ENCODE measurements at places on chromosomes 5 and 9.

- no peak for DNase-seq
Observed at GRCh38 chr5:150780187-150780692, 1.7 kb downstream of the SMIM3 start.

GRCh38 chr5:75337366-75338021, 474 bp downstream of the HMGCR start:
- peak; percentile 24 for DNase-seq

DNA sequence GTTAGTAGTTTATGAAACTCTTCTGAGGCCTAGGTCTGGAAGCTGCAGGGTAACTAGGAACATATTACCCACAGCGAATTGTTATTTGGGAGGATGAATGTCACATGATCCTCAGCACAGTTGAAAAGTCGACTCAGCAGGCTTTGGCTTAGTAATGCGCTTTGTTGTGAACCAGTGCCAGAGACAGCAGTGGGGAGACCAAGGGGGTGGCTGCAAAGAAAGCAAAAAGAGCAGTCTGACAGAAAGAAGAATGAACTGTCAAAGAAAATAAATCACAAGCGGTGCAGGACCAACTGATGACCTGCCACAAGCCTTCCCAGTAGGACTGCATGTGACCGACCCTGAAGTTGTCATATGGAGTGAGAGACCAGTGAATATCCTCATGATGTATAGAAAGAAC, 170.0 kb downstream of the CCDC171 start:
- DNase-seq, result no peak

GRCh38 chr9:86939321-86939720, 8.0 kb downstream of the GAS1 start:
- DNase-seq, result no peak

- no peak for DNase-seq
Observed at GRCh38 chr9:613771-614347, 227.6 kb upstream of the DMRT1 start.

- no peak for DNase-seq
Observed at GRCh38 chr5:63240063-63240755, 661.6 kb downstream of the LRRC70 start.

DNA sequence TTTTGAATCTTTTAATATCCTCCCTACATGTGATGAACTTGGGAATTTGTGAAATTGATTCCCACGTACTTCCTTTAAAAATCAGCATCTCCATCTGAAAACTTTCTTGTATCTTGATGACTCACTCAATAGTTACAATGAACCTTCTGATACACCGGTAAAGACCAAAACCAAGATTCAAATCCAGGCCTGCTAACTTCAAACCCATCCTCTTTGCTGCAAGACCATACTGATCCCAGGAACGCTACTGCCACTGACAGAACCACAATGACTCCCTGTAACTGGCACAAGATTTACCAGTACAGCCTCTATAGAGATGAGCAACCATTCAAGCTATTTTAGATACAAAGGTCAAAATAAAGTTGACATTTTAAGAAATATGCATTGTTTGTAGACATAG, 332.9 kb downstream of the DNAH5 start:
- no peak for DNase-seq

- no peak for DNase-seq
Observed at GRCh38 chr5:21791304-21791703, 1061.8 kb downstream of the CDH12 start.

GRCh38 chr5:80736730-80737129, 81.9 kb upstream of the DHFR start:
- DNase-seq, result no peak

DNA sequence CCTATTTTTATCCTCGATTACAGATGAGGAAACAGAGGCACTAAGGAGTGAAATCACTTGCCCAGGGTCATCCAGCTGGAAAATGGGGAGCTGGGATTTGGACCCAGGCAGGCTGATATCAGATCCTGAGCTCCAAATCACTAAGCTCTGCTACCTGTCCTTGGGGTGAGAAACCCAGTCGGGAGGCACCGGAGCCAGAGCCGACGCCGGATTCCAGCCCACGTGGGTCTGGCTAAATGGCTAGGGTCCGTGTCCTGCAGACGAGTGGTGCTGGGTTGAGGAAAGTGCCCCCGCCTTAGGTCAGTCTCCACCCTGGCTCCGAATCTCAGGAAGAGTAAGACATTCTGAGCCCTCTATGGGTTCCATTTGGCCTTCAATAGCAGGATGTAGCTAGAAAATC, 61.3 kb upstream of the GGTA1 start:
- no peak for DNase-seq

DNA sequence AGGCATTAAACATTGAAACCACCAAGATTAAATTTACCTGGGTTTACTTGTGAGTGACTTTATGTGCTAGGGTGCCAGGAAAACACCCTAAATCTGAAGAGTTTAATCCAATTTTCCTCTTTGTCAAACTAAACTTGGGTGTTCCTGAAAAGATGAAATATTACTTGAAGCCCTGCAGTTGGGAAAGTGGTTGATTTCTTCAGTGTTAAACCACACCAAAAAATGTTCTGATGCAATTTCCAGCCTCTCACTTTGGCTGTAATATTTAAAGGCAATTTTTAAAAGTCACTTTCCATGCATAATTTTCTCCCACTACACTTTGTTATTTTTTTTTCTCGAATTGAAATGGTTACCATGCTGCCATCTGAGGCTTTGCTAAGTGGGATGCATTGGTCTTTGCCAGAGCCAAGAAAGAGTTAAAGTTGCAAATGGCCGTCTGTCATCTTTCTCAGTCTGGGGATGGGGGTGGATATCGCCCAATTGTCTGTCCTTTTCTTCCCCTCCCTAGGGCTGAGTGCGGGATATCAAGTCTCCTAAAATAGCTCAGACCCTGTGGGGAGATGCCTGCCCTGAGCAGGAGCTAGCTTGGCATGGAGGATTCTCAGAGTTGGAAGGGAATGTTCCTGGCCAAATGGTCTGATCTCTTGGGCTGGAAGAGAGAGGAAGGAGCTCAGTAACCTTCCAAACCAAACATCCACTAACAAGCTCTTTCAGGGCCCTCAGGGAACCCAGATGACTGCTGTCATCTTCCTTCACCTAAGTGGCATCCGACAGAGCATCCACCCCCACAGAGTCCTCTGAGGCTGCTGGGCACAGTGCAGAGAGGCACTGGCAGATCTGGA, 13.6 kb upstream of the SHB start:
- DNase-seq, result no peak

DNA sequence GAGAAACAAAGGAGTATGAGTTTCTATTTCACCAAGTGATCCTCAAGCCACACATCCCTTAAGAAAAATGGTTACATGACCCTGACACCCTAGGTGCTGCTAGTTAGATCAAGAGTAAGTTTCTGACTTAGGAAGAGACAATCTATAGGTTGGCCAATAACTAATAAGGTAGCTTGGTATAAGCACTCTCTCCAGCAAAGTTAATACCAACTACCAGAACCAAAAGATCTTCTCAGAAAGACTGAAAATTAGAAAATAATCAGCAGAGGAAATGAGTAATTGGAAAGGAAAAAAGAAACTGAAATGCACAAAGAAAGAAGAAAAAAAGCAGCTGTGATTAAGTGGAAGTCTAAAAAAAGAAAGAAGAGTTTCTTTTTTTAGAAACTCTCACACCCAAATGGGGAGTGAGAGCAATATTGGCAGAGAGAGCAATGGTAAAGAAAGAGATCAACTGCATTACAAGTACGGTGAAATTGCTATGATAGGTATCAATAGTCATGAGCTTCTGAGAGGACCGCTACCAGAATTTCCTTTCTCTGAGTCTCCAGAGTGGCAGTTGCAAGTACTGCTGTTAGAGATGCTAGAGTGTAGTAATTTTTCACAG, 195.5 kb downstream of the TMEM167A start:
- DNase-seq, result no peak

- no peak for DNase-seq
Observed at GRCh38 chr5:125558016-125558415, 811.6 kb upstream of the ZNF608 start.

DNA sequence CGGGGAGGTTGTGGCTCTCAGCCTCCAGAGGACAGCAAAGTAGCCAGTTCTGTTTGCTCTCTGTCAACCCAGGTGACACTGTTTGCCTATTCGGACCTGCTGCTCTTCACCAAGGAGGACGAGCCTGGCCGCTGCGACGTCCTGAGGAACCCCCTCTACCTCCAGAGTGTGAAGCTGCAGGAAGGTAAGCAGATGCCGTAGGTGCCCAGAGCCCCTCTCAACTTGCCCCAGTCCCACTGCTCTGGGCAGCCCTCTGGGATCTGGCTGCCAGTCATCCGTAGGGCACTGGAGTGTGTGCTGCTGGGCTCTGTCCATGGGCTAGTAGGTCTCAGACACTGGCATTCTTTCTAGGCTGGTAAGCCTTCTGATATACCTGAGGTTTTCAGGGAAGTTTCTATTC, 59.3 kb downstream of the RGS3 start:
- no peak for DNase-seq

DNA sequence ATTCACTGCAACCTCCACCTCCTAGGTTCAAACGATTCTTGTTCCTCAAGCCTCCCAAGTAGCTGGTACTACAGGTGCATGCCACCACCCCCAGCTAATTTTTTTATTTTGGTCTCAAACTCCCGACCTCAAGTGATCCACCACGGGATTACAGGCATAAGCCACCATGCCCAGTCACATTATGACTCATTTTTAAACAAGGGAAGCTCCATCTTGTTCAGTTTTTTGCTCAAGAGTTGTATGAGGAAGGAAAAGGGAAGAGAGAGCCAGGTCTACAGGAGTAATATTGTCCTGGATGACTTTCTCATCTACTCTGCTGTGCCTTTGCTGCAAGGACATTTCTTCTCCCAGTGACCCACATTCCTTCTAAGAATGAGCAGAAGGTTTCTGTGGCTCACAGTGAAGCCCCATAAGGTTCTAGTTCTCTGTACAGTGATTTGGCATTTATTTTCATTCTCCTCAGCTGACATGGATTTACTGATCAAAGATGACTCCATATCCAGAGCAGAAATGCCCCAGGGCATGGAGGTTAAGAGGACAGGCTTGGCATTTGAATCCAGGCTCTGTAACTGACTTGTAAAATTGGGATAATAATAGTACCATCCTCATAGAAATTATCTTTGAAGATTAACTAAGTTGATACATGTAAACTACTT, 153.5 kb downstream of the CDH6 start:
- DNase-seq, result no peak

- peak; percentile 7 for DNase-seq
Observed at GRCh38 chr9:79969393-79970145, 397.8 kb downstream of the TLE4 start.

- DNase-seq, result no peak
Observed at GRCh38 chr5:113713051-113713450, 199.6 kb downstream of the YTHDC2 start.

DNA sequence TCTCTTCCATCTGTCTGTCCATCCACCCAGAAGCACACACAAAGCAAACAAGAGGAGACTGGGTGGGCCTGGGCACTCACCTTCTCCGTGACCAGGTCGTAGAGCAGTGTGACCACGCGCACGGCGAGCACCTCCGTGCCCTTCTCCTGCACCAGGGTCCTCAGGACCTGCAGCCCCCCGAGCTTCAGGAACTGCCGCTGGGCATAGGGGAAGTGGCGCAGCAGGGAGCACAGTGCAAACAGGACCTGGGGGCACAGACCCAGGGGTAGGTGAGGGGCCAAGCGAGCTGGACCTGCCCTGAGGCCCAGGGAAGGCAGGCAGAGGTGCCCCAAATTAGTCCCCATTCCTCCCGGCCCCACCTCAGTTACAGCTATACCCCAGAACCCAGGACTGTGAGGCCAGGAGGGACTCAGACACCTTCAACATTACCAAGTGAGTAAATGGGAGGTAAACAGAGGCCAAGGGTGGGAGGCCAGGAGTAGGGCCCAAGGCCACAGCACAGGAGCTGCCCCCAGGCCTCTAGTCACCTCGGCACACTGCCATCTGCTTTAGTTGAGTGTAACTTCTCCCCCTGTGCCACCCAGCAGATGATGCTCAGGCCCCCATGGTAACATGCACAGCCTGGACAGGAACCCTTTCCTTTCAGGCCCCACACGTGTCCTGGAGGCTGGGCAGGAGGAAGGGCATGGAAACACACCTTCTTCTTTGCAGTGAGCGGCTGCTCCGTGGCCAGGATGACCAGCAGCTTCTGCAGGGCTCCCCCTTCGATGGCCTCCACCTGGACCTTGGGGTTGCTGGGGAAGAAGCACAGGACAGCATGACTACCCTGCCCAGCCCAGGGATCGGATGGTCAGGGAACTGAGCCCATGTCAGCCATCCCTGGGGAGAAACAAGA, 76.2 kb upstream of the LRRTM2 start:
- no peak for DNase-seq

DNA sequence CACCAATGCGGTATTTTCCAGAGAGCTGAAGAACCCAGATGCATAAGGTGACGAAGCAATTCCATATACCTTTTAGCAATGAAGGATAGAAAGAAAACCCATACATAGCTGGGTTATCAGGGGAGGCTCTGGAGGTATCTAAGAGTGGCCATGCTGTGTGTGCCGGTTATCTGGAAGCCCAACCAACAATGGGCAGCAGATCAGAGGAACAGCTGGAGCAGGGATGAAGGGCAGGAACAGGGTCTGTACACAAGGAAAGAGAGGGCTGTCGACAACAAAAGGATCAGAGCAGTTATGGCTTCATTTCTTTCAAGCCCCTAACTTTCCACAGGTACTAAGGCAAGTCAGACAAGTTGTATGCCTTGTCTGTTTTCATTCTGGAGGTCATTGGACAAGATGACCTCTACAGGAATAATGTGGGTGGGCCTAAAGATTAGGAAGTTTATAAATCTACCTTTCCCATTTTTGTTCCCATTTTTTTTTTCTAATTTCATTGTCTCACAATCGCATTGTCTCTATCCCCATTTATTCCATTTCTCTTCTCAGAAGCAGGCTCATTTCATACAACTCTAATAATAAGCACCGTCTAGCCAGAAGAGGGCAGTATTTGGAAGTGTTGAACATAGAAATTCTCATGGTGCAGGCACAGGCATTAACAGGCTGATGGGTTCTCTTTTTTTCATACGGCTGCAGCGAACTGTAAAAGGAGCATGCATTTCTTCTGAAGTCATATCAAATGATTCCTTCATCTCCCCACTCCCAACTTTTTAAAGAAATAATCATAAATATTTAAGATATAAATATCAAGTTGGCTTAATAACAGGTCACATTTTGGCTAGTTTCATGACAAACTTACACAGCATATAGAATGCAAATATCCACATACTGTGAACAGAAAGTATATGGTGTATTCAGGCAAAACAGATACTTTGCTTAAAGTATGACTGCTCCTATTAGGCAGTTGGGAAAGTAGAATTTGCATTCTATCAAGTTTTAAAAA, 63.5 kb downstream of the ZNF474 start:
- DNase-seq, result peak; percentile 63

GRCh38 chr5:60299944-60300343, 400.0 kb downstream of the DEPDC1B start:
- no peak for DNase-seq

- DNase-seq, result no peak
Observed at GRCh38 chr5:54743581-54743980, 226.0 kb downstream of the SNX18 start.

DNA sequence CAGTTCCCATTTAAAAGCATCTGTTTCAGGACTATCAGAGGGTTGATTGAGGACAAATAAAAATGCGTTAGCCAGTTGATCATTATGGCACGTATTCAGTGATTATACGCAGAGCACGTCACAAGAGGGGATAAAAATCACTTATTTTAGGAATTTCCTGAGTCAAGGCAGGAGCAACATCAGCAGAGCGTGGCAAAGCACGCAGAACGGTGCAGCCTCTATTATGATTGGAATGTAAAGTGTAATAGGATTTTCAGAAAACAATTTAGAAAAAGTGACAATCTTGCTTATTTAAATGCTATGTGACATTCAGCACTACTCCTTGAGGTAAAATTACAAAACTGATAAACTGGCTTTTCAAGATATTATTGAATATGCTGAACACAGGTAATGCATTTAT, 413.6 kb upstream of the DAP start:
- no peak for DNase-seq

- DNase-seq, result no peak
Observed at GRCh38 chr9:88187631-88188030, 49.4 kb upstream of the SPATA31C2 start.
